ENCODE measurements at places on chromosomes 2 and 18.

GRCh38 chr2:17538844-17539554 lies 1.5 kb upstream of the VSNL1 start:
- peak; percentile 2 for DNase-seq

DNA sequence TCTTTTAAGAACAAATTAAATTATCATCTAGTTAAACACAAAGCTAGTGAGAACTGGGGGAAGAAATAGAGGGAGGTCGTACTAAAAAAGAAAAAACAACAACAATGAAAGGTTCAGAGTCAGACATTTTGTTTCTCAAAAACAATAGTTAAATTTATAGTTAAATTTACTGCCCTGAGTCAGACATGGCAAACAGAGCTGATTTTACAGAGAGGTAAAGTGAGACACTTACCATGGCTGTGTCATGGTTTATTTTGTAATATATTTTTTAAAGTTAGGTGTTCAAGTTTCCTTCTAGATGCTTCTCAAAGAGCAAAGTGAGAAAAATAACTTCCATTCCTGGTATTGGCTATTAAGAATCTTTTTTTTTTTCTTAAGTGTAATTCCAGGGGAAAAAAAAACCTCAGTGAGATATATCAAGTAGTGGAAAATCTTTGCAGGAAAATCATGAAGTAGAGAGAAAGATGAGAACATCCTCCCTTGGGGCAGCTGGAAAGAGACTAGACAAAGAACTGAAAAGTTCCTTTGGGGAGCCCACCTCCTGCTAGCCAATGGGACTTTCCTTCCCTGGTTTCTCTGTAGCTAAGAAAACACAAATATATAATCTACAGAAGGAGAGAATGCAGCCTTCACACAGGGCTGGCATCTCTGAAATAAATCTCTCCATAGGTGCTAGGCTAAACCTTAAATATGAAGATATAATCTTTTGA lies 12.3 kb downstream of the KLF7 start:
- DNase-seq: no peak

GRCh38 chr2:106108791-106109190 lies 85.3 kb downstream of the UXS1 start:
- no peak for DNase-seq

- no peak for DNase-seq
Measured at GRCh38 chr2:763766-764525, 86.7 kb upstream of the TMEM18 start.

DNA sequence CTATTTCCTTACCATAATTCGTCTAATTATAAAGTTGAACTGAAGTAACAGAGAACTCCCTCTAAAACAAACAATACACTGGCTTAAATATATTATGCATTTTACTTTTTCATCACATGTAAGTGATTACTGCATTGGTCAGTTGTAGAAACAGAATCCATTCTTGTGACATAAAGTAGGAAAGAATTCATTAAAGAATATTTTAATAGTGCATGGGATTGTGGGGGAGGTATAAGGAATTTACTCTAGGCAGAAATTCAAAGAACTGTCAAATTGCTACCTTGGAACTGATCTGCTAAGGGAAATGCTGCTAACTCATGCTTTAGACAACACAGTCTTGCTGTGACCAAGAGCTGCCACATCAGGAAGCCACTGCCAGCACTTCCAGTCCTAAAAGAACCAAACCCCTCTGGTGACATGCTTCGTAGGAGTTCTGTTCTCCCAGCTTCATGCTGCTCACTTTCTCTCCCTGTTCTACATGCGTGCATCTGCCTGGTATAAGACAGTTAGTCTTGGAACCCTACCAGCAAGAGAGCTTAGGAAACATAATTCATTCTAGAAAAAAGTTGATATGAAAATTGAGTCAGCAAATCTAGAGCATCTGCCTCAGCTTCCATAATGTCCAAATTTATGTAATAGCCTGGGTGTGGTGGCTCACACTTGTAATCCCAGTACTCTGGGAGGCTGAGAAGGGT lies 1137.6 kb upstream of the NXPH2 start:
- peak; percentile 3 for DNase-seq

GRCh38 chr2:221212105-221212504 lies 360.0 kb downstream of the EPHA4 start:
- no peak for DNase-seq

DNA sequence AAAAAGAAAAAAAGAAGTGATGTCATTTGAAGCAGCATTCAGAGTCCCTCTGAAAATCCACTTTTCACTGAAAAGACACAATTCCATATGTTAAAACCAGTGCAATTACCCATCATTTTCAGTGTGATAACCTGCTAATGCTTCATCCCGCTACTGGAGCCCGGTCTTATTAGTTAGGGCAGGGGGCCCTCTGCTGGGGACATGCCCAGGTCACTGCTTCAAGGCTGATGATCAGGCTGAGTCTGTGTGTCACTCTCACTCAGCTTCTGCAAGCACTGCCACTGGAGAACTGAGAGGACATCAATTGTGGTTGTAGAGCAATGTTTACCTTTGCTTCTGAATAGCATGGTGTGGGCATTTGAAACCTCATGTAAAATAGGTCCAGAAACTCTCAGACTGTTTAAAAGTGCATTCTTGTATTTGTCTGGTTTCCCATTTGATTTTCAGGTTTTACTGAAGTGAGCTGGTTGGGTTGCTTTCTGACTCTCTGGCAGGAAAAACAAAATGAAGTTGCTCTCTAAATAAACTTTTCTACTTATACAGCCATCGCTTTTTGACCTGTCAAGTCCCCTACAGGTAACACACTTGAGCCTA lies 49.2 kb upstream of the NXPH2 start:
- DNase-seq: peak; percentile 1

- no peak for DNase-seq
Measured at GRCh38 chr18:1657876-1658275, 753.2 kb downstream of the ADCYAP1 start.

GRCh38 chr2:241666627-241667400 lies 19.8 kb downstream of the DTYMK start:
- DNase-seq: no peak

DNA sequence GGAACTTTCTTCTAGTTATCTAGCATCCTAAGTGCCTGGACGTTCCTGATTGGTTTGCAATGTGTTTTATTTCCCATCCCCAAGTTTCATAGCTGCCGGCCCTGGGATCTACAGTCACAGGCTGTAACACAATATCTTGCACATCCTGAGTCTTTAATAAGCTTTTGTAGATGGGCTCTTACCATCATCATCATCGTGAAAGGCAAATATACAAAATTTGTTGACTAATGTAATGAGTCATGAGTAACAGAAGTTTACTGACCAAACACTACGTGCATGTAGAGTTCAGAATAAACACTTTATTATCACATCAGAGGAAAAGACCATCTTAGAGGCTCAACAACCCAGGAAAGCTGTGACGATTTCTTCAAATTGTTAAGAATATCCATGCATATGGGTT lies 8.1 kb upstream of the TYMS start:
- DNase-seq: no peak

DNA sequence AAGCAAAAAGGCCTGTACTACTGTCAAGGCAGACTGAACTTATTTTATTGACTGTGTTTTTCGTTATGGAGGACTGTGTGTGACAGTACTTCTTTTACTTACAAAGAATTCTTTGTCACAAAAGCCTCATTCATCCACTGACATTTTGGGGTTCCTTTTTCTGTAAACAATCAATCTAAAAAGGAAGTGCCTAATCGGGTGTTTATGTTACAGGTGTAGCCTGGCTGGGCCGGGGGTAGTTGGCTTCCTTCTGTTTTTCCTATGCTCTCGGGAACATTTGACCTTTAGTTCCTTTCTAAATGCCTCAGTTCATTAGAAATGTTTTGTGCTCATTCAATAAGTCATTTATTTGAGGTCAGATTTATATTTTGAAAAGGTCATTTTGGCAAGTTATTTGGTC lies 8.3 kb downstream of the ZCCHC2 start:
- DNase-seq: no peak

GRCh38 chr2:84996909-84997308 lies 25.9 kb downstream of the KCMF1 start:
- DNase-seq: no peak

DNA sequence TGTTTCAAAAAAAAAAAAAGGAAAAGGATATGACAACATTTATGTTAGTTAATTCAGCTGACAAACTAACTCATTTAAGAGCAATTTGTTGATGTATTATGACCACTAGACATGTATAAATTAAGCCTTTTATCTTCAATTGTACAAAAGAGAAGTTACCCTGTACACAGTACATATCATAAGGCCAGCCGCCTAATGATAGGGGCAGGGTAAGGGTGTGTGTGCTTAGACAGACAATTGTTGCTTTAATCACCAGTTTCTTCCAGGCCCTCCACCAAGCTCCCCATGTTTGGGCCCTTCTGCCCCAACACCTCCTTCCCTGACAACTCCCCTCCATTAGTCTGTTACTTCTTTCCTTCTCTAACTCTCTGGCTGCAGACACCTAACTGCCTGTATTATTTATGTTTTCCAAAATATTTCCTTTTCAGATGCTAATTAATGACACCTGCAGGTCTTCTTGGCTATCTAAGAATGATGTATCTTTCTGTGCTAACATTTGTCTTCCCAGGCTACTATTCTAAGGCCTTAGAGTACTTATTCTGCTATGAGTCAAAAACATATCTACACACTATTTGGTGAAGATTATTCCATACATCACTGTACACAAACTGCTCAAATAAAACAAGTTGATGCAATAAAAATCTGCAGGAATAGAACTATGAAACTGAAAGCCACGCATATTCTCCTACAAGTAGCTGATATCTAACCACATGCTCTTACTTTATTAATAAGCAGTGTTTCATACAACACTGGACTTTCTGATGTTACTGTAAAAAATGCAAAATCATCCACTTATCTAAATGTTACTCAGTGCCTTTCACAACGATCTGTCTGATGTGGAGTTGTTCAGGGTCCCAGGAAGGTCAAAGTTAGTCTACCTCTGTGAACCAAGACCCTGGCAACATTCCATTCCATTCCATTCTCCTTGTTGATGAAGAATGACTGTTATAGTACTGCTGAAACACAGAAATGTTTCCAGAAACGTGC lies 26.4 kb downstream of the TMEM131 start:
- DNase-seq: no peak

DNA sequence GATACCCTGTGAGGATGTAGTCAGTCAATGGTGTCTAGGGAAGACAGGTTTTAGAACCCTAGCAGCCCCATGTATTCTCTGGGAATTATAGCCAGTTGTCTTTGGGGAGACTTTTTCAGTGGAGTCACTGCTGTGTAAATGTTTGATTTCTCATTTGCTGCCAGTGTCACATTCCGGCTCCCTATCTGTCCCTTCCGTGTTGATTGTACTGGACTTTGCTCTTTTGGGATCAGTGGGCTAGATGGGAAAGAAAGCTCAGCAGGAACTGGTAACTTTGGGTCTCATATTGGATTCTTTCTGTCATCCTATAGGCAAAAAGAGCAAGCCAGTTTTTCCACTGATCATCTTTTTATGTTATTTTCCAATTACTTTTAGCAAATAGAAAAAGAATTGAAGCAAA lies 70.1 kb downstream of the GTF3C3 start:
- no peak for DNase-seq

DNA sequence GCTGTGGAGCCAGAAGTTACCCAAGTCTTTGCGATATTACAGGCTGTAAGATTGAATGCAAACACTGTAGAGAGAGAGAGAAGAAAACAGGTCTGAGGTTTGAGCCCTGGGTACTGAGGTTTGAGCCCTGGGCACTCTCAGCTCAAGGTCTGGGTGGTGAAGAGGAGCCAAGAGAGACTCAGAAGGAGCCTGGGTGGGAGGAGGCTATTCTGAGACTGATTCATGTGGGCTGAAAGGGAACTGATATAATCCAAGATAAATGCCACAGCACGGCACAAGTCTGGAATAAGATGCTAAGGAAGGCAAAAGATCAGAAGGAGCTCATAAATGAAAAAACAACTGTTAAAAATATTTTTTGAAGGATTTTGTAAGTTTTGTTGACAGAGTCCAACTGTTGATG lies 407.6 kb upstream of the HS6ST1 start:
- no peak for DNase-seq
